Stimulated activated naive CD4-positive, alpha-beta T cell treated with Interleukin-2 at 50 U/mL for 16 hours (primary cell): ENCODE measurements at places on chromosomes 3 and 15.

GRCh38 chr3:178406206-178406605 lies 130.0 kb upstream of the KCNMB2 start:
- DNase-seq: no peak

DNA sequence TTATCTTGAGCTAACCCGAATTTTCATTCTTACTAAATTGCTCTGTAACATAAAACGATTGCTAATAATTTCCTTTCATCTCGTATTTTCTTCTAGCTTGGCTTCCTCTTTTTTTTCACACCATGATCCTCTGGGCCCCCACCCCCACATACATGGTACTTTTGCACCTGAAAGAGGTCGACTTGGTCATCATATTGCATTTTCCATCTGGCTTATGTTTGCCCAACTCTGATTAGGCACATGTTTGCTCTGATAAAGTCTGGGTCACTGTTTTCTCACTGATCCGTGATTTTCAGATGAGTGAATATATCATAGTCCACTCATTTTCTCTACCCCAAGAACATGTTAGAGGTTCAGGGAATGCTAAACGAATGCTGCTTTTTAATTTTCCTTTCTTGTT lies 49.5 kb downstream of the ARRDC4 start:
- DNase-seq: no peak

GRCh38 chr3:126927846-126928245 lies 55.1 kb upstream of the PLXNA1 start:
- no peak for DNase-seq

DNA sequence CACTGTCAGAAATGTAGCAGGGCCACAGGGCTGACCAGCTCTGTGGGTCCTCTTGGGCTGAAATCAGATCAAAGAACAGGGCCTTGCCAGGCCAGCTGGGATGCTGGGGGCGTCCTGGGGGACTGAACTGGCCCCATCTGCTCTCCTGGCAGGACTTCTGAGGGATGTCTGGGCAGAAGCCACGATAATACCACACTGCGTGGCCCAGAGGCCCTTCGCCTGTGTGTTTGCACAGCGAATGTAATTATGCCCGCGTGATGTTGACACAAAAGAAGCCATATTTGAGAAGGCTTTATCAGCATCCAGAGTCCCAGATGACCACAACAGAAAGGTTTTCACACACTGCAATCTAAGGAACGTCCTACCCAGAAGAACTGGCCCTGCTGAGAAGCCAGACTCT lies 174.0 kb downstream of the RAB11A start:
- DNase-seq: no peak

GRCh38 chr15:69573815-69574475 lies 121.3 kb downstream of the RPLP1 start:
- peak; percentile 54 for DNase-seq

- no peak for DNase-seq
These were observed 33.1 kb downstream of the ASB7 start for GRCh38 chr15:100635406-100636071.

DNA sequence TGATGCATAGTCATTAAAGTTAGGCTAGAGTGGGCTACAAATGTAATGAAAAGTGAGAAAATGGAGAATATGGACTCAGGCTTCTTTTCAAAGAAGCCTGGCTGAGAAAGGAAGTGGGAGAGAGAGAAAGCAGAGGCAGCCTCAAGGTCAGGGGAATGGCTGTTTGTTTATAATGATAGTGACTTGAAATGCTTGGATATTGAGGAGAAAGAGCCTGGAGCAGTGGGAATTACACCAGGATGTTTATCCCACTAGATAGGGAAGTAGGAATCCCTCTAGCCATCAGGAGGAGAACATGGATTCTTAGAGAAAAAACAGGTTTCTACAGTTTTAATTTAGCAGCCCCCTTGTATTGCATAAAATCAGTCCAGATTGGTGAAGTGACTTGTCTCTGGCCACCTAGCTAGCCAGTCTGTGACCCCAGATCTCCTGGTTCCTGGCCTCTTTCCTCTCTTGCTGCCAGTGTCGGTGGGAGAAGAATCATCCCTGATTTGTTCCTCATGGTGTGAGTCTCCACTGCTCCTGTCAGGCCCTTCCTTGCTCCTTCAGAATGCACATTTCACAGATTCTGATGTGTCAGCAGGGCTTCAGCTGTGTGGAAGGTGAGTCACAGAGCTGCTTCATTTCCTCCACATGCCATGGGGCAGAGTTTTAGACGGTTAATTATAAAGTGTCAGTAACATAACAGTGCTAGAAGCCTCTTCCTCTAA lies 32.9 kb downstream of the SEMA6D start:
- no peak for DNase-seq
